Neuronal stem cell (in vitro differentiated cells): ENCODE measurements at places on chromosomes 7 and 10.

- DNase-seq = no peak
These were observed 27.7 kb downstream of the WAC start for GRCh38 chr10:28560617-28561016.

- DNase-seq = no peak
These were observed 12.1 kb downstream of the ZSWIM8 start for GRCh38 chr10:73797324-73798025.

DNA sequence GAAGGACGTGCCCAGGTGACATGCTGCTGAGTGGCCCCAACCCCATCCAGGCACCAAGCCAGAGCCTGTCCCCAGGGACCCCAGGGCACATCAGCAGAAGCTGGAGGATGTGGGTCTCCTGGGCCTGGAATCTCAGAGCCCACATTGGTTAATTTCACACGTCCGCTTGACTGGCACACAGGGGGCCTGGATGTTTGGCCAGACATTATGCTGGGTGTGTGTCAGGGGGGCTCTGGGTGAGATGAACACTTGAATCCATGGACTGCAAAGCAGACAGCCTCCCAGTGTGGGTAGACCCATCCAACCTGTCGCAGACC is 79.1 kb upstream of the RET start:
- DNase-seq = no peak

GRCh38 chr7:144834641-144835144 is 1.2 kb downstream of the TPK1 start:
- DNase-seq = no peak

- no peak for DNase-seq
These were observed 14.2 kb upstream of the FRMPD2 start for GRCh38 chr10:48288661-48289060.

GRCh38 chr10:60107308-60107976 is 201.1 kb upstream of the CCDC6 start:
- no peak for DNase-seq
